ENCODE measurements at places on chromosomes 2 and 18.

- DNase-seq, result no peak
Observed at GRCh38 chr2:58032764-58033080, 13.9 kb upstream of the VRK2 start.

DNA sequence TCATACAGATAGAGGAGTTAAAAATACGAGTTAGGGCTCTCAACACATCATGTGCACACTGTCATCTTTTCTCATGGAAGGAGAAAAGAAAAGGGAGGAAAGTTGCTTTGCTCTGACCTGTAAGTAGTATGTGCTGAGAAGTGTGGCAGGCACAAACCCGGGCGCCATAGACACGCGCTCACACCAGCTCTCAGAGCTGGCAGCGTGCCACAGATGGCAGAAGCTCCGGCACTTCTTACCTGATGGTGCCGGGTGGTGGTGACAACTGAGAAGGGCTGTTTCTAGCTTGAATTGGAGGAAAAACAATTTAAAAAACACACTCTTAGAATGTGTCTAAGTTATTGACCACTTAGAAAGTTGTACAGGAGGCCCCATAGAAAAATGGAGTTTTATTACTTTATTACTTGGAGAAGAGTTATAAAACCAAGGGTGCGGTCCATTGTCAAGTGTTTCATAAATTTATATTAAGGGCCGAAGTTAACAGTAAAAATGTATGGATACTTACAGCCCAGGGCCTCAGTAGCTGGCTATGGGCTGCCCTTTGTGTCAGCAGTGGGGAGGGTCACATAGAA is 92.2 kb downstream of the DPP4 start:
- no peak for DNase-seq

DNA sequence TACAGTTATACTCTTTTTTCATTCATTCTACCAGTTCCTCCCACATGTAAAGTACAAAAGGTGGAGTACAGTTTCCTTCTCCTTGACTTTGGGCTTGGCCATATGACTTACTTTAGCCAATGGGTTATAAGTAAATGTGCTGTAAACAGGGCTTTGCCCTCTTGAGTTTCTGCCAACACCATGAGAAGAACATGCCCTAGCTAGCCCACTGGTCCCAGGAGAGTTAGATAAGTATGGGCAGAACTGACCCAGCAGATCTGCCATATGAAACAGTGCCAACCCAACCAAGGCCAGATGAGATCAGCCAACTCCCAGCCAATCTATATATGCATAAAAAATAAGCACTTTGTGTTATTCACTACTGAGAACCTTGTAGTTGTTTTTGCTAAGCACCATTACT is 25.5 kb downstream of the ZC3H8 start:
- peak; percentile 11 for DNase-seq

DNA sequence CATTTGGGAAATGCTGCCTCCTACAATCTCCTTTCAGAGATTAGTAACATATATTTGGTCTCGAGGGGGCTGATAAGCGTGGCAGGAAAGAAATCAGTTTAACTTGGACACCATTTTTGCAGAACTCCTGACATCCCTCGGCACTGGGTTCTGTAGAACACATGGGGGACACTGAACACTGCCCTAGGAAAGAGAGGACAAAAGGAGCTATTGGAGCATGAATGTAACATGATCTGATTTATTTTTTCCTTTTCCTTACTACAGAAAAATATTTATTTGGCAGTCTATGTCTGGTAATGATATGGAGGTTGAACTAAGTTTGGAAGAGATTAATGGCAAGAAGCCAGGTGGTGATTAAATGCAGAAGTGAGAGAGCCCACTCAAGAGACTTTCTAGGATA is 153.8 kb downstream of the AFF3 start:
- no peak for DNase-seq
